ENCODE measurements at places on chromosomes 11 and 22.

DNA sequence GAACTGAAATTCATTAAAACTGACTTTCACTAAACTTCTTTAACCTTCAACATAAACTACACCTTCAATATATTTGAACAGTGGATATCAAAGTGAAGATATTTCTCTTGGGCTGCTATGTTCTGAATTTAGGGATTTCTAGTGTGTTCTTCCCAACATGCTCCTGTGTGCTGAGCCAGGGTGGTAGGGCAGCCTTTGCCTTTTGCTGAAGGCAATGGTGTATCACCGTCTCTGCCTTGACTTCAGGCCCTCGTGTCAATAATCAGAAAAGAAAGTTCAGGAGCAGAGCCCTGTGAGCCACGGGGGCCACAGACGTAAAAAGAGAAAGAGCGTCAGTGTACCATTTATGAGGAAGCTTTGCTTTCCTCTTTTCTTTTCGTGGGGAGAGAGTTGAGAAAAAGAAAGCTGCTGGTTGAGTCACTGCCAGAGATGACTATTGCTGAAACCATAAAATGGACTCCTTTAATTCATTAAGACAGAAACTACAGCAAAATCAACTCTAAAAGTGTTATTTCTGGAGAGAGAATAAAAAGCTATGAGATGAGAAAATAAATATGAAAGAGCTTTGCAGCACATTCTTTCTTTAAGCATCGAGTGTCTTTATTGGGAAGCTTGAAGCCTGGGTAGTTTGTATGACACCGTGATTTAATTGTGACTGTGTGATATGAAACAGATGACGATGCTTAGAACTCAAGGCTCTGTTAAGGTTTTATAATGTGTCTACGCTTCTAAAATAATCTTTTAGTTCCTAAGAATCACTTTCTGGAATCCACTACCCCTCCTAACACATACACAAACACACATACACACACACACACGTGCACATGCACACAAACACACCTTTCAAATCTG is 271.8 kb upstream of the MTNR1B start:
- no peak for DNase-seq

GRCh38 chr11:67505605-67506396 is 638 bp upstream of the PITPNM1 start:
- peak; percentile 89 for DNase-seq

- DNase-seq: peak; percentile 76
Measured at GRCh38 chr11:2202071-2202899, 30.7 kb upstream of the TH start.

- DNase-seq: no peak
Measured at GRCh38 chr11:3196161-3197043, 22.2 kb downstream of the MRGPRG start.

- no peak for DNase-seq
Measured at GRCh38 chr11:12889243-12889642, 119.9 kb upstream of the RASSF10 start.

DNA sequence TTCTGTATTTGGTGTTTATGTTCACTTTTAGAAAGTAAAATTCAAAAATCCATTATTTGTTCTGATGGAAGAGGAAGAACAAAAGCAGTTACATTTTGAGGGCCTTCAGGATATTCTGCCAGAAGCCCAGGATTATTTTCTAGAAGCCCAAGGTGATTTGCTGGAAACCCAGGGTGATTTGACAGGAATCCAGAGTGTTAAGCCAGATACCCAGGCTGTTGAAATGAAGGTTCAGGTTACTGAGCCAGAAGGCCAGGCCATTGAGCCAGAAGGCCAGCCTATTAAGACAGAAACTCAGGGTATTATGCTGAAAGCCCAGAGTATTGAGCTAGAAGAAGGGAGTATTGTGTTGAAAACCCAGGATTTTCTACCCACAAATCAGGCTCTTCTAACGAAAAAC is 33.1 kb downstream of the CCDC15 start:
- DNase-seq: no peak

DNA sequence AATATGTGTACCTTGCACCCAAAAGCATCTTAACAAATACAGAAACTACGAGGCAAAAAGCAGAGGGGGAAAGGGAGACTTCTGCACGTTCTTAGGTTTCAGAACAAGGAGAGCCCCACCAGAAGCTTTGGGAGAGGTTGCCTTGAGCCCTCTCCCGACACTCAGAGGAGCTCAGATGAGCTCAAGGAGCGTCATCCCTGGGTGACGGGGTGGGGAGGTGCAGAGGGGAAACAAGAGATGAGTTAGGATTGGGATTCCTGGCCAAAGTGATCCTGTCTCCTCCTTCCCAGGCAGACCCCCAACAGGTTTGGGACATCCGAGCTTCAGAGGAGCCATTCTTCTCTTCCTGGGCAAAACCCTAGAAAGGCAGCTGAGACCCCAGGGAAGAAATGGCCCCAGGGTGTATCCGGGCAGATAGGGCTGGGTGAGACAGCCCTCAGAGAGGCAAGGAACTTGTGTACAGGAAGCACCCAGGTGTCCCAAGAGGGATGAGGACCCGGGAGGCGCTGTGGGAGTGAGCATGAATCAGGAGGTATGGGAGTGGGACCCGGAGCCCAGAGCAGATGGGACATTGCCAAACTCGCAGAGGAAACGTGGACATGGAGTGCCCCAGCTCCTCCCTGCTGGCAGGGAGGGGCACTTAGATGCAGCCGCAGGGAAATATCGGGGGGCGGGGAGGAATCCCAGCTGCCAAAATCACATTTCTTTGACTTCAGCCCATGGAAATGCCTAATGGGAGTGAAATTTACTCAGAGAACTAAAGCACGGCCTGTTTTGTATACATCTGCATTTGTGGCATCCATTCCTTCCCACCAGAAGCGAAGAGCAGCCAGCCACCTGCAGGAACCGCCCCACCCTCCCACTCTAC is 12.4 kb downstream of the C1QTNF6 start:
- DNase-seq: no peak

GRCh38 chr11:13140873-13141655 is 131.9 kb downstream of the RASSF10 start:
- no peak for DNase-seq

DNA sequence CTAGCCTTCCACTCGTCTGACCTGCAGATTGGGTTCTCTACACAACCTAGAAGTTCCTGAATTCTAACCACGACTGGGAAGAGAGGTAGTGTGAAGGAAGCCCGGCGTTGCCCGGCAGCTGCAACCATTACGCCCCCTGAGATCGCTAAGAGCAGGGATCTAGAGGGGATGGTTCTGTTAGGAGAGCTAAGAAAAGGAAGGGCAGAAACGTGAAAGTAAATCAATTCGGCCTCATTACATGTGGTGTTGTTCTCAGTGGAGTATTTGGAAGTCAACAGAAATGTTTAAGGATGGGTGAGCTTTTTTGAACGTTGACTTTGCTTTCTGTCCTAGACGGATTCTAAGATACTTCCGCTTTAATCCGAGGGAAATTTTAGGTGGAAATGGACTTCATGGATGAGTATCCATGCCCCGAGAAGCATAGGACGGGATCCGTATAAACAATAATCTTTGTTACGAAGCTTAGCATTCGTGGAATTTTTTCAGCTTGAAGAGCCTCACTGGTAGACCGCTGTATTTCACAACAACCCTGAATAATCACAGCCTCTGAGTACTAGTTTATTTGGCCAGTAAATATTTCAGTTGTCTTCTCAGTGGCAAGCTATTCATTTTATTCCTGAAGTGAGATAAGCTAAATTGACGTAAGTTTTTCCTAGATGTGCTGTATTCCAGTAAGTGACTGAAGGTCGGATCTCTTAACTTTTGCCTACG is 629 bp downstream of the ATP5MG start:
- DNase-seq: no peak

DNA sequence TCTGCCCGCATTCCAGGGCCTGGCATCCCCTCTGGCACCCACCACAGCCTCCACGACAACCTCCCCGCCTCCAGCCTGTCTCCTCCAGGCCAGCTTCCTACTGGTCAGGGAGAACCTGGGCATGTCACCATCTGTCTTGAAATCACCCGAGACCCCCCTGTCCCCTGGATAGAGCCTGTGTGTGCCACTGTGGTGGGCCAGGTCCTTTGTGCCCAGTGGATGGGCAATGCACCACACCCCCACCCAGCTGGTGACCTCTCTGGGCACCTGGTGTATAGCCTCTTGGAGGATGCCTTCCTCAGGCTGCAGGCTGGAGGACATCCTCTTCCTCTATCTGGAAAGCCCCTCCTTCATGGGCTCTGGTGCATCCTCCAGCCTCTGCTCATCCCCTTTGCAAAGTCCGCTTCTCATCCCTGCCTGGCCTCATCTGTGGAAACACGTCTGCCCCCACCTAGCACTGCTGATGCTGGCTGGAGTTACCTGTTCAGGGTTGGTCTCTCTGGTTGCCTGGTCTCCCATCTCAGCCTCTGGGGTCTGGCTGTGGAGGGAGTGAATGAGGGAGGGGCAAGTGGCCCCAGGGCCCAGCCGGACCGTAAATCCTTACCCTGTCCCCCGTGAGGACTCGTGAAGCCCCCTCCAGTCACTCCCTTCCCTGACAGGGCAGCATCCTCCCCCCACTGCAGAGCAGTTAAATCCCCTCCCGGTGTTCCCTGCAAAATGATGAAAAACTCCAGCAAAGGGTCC is 589.6 kb downstream of the TBC1D22A start:
- no peak for DNase-seq

DNA sequence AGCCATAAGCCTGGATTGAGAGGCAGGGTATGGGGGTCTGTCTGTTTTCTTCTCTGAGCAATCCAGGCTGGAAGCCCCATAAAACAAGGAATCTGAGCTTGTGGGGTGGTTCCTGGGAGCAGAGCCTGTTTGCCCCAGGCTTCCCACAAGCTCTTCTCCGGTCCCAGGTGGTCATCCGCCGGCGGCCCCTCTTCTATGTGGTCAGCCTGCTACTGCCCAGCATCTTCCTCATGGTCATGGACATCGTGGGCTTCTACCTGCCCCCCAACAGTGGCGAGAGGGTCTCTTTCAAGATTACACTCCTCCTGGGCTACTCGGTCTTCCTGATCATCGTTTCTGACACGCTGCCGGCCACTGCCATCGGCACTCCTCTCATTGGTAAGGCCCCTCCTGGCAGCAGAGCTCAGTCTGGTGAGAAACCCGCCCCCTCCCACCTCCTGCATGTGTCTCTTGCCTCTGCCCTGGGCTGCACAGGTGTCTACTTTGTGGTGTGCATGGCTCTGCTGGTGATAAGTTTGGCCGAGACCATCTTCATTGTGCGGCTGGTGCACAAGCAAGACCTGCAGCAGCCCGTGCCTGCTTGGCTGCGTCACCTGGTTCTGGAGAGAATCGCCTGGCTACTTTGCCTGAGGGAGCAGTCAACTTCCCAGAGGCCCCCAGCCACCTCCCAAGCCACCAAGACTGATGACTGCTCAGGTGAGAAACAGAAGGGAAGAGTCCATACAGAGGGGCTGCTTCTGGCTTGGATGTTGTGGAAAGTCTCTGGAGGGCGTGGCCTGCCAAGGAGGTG is 11.6 kb downstream of the HTR3A start:
- DNase-seq: no peak

DNA sequence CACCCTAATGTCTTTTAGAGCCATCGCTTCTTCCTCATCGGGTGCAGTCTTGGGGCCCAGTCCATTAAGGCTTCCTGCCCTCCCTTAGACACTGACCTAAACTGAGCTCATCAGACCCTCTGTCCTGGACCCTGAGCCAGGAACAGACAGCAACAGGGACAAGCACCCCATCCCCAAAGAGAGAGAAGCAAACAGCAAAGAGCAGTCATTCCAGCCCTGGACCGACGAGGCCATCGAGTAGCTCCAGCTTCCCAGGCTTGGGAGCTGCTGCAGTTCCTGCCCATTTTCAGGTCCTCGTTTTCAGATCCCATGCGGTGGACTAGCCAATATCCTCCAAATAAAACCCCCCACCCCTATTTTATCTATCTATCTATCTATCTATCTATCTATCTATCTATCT is 25.8 kb upstream of the CACNG2 start:
- DNase-seq: no peak

DNA sequence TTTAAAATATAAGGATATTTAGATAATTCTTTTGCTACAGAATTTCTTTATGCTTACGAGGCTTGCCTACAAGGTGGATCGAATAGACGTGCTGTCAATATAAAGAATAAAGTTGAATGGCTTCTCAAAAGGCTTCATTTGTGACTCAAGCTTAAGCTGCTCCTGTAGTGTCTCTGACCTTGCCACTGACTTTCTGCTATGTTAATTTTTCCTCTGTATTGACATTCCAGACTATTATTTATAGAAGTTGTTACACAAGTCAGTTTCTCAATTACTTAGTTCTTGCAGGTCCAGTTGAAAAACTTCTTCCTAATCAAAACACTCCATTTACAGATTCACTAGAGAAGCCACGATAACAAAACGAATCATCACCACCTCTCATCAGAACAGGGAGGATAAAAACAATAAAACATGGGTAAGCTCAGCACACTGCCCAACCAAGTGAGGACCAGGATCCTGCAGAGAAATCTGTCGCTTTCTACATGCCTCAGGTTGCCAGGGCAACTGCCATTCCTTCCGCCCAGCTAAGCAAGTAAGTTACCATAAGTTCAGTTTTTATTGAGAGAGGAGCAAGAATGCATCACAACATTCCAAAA is 39.0 kb upstream of the CHKA start:
- no peak for DNase-seq

GRCh38 chr11:129593098-129593497 is 217.4 kb downstream of the BARX2 start:
- peak; percentile 82 for DNase-seq

DNA sequence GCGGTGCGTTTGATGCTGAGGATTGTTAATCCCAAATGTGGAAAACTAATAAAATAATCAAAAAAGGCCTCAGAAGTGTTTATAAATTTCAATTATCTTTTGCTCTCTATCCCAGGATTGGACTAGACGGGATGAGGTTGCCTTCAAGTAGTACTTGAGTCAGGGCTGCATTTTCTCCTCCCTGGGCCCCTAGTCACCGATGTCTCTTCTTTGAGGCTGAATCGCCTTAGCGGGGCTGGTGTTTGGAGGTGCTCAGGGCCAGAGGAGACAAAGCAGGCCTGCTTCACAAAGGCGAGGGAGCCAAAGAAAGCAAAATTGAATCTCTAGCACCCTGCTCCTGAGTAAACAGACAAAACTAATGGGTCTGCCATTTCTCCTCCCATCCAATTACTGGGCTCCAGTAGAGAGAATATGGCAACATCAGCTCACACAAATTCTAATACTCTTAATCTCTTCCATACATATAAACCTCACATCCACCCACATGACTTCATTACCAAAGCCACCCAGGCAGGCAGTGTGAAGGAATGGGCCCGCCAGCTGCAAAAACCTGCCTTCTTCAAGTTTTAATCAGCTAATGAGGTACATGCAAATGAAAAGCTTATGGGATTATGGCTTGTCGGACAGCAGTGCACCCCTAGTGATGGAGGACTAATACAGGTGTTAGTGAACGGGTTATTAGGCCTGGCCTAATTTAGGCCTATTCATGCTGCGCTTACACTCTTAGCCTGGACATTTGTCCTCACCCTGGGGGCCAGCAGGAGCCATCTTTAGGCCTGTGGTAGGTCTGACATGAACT is 52.7 kb upstream of the HTATIP2 start:
- no peak for DNase-seq
